Stimulated activated naive CD4-positive, alpha-beta T cell treated with Interleukin-2 at 50 U/mL for 16 hours (primary cell): ENCODE measurements at places on chromosomes 6 and 20.
A peak's percentile ranks its signal among the peaks of the same experiment; 100 is the strongest.

DNA sequence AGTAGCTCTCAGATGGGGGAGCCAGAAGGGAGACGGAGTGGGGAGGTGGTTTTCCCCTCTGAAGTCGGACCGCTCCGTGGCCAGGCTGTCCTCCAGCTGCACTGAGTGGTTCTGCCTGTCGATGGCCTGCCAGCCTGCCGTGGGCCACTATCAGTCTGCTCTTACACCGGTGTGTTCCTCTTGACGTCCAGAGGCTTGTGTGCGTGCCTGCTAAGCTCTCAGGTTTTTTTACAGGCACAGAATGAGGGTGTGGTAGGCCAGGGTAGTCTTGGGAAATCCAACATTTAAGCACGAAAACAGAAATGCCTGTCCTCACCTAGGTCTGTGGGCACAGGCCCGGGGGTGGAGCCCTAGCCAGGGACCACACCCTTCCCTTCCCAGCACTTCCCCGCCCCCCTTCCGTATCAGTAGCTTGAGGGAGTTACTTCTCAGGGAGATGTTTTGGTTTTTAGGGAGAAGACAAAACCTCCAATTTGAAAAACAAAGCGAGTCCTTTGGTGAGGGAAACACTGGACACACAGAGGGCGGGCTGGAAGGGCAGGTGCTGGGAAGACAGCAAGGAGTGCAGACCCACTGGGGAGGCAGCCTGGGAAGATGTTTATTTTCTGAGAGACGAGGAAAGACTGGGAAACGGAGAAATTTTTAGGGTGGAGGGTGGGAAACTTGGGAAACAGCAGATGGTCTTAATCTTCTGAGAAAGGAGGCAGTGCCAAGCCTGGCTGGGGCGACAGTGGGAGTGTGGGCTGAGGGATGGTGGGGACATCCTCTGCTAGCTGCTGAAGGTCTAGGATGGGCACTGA, 106.5 kb downstream of the LY86 start:
- no peak for DNase-seq

DNA sequence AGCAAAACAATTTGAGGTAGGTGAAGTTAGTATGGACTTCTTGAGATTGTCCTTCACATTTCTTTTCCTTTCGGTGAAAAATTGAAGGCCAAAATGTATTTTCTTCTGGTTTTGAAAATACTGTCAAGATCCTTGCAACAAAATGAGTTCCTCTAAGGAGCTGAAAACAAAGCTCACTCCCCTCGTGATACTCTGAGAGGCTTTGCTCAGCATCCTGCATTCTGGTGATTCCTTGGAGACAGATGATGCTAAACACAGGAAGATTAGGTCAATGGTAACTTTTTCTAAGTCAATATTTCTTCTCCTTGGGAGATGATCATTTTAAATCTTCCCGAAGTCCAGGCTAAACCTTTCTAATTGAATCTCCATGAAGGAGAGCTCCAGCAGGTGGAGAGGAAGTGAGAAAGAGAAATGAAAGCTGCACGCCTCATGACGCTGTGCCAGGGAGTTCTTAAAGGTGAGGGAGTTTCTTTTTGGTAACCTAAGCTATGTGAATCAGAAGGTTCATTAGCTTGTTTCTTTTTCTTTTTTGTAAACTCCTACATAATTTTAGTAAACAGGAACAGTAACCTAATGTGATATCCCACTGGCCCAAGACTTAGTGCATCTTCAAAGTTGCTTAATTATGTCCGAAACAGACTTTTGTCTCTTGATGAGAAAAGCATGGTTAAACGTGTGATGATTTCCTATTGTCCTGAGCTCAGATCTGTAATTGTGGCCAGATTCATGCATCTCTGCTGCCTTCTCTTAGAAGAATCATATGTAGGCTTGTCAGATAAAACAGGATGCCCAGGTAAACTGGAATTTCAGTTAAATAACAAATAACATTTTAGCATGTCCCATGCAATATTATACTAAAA, 15.0 kb downstream of the ESR1 start:
- no peak for DNase-seq

- DNase-seq: no peak
These were observed 55.5 kb downstream of the RIOK1 start for GRCh38 chr6:7445101-7445500.

DNA sequence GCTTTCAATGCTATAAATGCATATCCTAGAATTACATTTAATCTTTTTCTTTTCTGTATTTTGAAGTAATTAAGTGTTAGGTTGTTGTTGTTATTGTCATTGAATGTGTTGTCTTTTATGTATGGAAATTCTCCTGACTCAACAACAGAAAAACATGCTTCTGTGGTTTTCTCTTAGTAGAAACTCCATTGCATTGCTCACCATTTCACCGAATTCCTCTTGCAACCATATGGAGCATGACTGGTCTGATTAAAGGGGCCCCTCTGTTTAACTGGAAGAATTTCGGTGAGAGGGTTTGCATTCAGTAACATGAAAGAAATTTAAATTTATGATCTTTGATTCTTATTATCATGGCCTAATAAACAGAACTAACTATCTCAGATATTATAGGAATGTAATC, 454.3 kb upstream of the JARID2 start:
- no peak for DNase-seq

- no peak for DNase-seq
These were observed 365.7 kb downstream of the MAFB start for GRCh38 chr20:40323361-40323794.

- DNase-seq: no peak
These were observed 30.9 kb downstream of the ANGPT4 start for GRCh38 chr20:884983-885952.

GRCh38 chr6:146925846-146926245, 278.4 kb upstream of the STXBP5 start:
- no peak for DNase-seq

GRCh38 chr6:98877250-98877649, 42.9 kb downstream of the POU3F2 start:
- DNase-seq: no peak

DNA sequence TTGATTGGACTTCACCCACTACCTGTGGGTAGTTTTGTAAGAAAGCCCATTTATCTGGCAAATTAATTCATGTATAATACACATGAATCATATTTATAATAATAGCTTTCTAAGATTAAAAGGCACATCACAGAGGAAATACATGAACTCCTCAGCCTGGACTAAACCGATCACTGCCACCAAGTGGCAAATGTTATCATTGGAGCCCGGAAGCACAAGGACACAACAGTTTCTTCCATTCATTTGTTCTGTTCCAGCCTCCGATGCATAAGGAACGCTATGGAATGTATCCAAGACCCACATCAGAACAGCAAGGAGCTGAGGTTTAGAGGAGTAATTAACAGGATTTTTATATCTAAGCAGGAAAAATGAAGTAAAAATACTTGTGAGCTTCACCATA, 13.9 kb upstream of the IPCEF1 start:
- DNase-seq: no peak

DNA sequence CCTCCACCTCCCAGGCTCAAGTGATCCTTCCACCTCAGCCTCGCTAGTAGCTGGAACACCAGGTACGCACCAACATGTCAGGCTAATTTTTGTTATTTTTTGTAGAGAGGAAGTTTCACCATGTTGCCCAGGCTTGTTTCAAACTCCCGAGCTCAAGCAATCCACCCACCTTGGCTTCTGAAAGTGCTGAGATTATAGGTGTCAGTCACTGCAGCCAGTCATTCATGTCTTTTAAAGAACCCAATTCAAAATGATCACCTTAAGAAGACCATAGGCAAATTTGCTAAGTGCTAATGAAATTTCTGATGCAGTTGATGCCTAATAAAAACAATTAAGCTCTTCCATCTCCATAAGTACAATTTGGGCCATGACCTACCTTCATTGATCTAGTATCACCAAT, 2.6 kb upstream of the VNN2 start:
- no peak for DNase-seq

DNA sequence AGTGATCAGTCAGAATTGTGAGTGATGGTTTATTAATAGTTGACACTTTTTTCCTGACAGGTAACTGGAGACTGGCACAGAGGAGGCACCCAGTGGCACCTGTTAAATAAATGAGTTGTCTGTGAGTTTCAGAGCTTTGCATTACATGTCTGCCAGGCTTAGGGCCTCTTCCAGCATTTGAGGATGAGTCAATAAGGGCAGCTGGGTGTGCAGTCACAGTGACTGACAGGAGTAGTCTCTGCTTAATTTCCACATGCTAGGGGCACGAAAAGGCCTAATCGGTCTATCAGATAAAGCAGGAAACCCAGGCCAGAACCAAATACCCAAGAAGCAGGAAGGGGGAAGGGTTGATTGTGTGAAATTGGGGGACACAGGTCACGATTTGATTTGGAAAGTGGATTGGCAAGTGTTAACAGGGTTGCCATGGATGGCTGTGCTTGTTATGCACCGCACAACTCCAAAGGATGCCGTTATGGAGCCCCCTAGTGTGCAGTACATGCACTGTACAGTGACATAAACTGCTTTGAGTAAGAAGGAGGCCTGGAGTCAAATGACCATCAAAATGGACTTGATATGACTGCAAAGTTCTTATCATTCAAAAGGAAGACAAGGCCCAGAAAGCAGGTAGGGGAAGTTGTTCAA, 111.9 kb upstream of the GGTLC1 start:
- peak; percentile 9 for DNase-seq

GRCh38 chr6:313087-313486, 20.8 kb downstream of the DUSP22 start:
- DNase-seq: no peak

DNA sequence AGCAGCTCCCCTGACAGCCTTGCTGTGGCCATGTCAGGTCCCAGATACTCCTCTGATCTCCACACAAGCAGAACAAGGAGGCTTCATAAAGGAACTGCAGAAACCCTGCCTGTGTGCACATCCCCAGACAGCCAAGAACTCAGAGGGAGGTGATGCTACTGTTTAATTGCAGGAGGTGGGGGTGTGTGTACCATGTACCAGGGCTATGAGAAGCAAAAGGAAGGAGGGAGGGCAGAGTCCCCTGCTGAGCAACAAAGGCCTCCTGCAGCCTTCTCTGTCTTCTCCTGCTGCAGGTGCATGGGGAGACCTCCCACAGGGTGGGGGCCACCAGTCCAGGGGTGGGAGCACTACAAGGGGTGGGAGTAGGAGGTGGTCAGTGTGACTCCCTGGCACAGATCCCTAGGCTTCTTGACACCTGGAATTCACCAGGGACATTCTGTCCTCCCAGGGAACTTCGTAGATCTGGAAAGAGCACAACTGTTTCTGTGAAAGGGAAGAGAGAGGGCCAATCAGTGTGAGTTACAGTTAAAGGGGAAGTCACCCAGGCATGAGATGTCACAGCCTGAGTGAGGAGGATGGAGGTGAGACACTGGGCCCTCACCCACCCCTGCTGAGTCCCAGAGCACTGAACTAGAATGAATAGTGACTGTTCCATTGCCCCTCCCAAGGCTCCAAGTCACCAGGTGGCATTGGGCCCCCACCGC, 2.8 kb downstream of the CST2 start:
- DNase-seq: no peak

GRCh38 chr6:105793130-105793529, 293.0 kb upstream of the PRDM1 start:
- DNase-seq: no peak

GRCh38 chr20:62406635-62407176, 379 bp downstream of the CABLES2 start:
- DNase-seq: no peak

GRCh38 chr20:62646851-62647520, 4.7 kb downstream of the SLCO4A1 start:
- DNase-seq: no peak

DNA sequence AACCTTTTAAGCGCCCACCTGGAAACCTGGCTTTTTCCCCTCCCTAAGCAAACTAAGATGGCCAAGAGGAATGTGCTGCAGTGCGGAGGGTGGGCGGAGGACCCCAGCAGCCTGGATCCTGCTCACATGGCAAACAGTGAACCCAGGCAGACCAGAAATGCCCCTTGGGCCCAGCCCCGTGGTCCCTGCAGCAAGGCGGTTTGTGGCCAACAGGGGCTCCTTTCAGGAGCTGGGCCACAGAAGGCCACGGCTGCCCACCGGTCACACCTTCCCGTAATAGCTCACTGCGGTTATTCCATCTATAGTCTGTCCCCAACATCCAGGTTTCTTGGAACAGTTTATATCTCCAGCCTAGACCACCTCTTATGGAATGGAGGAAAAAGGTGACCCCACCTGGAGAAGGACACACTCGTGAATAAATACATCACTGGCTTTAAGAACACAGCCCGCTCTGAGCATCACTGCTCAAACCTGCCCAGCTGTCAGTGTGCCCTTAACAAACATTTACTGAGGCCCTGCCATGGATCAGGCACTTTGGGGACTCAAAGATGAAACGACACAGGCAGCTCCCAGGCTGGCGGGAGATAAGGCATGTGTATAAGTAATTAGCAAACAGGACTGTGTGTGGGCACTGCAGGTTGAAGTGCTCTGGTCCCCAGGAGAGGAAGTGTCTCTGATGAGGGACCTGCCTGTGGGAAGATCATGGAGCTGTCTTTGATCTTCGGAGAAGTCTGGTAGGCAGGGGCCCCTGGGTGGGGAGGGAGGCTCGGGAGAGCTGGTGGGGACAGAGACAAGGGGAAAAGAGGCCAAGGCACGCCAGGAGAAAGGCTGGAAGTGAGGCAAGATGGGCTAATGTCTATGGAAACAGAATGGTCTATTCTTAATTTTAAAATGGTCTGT, 3.2 kb upstream of the TUBB1 start:
- DNase-seq: no peak

GRCh38 chr20:14745830-14746229, 408.4 kb upstream of the FLRT3 start:
- no peak for DNase-seq

GRCh38 chr20:58697201-58697866, 4.7 kb downstream of the NPEPL1 start:
- no peak for DNase-seq

DNA sequence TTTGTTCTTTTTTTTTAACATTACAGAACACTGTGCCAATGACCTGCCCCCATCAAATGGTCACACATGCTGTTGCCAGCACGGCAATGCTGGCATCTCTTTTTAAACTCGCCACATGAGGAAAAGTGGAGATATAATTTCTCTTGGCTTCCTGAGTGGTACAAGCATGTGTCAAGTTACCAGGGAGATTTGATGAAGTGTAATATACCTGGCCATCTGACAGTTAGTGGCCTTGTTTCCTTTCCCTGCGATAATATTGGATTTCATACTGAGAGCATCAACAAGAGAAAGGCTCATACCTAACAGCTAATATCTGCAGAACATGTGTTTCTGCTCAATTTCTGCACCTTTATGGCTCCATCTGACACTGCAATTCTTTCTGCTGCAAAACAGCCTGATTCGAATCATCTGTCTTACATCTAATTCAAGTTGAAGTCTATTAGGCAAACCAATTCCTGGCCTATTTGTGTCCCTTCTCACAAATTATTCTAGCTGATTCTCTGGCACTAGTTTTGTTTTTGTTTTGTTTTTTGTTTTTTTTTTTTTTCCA, 519.5 kb downstream of the PREX1 start:
- no peak for DNase-seq

GRCh38 chr6:135796643-135797305, 54.7 kb upstream of the PDE7B start:
- DNase-seq: no peak

GRCh38 chr20:8875586-8875985, 193.3 kb upstream of the PLCB4 start:
- DNase-seq: no peak

DNA sequence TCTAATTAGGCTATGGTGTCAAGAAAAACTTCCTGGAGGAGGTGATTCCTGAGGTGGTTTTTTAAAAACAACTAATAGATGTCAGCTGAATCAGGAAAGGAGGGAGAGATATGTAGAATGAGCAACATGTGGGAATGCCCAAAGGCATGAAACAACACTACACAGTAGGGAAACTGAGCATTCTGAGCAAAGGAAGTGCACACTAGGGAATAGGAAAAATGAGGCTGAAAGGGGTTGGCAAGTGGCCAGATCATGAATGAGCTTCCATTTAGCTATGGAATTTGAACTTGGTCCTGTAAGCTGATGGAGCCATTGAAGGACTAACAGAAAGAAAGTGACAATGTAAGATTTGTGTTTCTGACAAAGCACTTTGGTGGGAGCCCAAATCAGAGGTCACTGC, 16.9 kb upstream of the SLC35F1 start:
- DNase-seq: no peak
